ENCODE measurements at places on chromosomes 12 and 14.
A peak's percentile ranks its signal among the peaks of the same experiment; 100 is the strongest.

- no peak for DNase-seq
These were observed 369.4 kb downstream of the GALC start for GRCh38 chr14:87623616-87624015.

- DNase-seq: no peak
These were observed 38.7 kb downstream of the PPHLN1 start for GRCh38 chr12:42364692-42365091.

- no peak for DNase-seq
These were observed 344.0 kb downstream of the PDZRN4 start for GRCh38 chr12:41532072-41532471.

DNA sequence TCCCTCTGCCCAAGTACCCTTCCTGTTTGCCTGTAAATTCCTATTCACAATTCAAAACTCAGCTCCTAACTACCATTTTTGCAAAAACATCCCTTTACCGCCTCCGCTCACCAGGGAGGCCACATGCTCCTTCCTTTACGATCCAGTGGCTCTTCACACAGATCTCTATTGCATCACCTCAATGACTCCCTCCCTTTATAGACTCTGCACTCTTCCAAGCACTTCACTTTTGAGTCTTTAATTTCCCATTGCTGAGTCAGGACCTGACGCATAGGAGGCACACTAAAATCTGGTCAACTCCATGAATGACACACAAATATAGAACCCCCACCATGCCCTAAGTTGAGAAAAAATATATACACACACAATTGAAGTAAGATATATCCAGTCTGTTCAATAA, 45.9 kb downstream of the PPP1R13B start:
- no peak for DNase-seq

DNA sequence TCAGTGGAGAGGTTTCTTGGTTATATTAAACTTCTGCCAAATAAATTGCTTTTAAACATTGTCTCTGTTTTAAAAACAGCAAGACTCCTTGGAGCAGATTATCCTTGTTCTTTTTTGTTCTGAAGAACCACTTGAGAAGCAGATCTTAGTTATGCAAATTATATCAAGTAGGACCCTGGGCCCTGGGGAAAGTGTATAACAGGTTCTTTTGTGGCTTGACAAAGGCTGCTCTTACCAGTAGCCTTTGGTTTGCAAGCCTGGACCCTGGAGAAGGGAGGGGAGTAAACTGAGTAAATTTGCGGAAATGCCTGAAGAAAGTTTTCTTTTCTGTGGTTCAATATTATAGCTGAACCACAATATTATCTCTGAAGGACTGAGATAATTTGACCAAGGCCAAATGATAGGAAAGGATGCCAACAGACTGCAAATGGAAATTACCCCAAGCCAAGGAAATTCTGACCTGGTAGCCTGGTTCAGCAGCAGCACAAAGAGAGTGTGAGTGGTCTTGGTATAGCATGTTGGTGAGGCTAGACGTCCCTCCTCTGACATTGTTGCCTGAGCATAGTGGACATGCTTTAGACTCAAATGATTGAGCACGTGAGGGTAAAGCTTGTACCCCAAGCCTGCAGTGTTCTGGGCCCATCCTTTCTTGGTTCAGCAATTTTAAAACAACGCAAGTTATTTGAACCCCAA, 30.4 kb upstream of the SIX1 start:
- no peak for DNase-seq

GRCh38 chr14:69270795-69271708, 11.1 kb downstream of the GALNT16 start:
- no peak for DNase-seq

DNA sequence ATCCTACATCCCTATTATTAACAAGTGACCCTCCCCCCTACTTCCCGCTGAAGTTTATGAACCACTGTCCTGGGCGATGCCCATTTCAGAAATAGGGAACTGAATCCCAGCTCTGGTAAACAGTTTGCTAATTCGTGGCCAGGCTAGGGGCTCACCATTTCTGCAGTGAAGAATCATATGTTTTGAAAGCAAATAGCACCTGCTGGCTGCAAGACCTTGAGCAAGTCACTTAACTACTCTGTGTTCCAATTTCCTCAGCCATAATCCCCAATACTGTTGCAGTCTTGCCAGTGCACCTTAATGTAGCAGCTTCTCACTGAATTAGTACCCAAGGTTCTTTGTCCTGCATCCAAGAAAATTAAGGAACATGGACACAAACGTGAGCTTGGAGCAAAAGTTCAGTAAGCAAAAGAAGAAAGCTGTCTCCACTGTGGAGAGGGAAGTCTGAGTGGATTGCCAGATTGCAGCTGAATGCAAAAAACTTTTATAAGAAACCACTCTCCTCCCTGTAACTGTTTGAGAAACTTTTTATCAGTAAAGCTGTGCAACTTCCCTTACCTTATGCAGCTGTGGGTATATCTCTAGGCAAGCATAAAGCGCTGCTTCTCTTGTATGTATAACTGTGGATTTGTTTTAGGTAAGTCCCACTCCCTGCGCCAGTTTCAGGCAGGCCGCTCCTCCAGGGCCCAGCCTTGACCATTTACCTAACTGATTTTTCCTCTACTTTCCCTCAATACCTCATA, 824 bp downstream of the OAS1 start:
- no peak for DNase-seq

DNA sequence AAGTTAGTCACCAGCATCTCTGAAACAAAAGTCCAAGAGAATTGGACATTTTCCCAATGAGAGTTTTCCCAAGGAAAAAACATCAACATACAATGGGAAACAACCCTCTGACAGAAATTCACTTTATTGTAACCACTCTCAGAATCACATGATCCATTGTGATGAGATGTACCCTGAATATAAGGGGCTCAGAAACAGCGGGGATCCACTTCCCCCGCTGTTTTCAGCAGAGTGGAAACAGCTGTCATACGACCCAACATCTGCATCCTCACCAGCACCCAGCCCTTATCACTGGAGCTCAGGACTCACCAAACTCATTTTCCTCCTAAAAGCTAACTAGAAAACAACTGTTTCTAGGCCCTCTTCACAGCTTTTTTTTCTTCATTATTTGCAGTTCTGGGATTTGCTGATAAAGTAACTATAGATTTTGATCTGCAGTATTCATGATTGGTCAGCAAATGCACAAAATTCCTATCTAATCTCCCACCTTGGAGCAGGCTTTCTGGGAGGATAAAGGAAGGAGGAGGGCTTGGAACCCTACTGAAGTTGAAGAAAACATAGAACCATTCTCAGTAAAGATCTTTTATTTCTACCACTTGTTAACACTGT, 31.3 kb downstream of the CORO1C start:
- no peak for DNase-seq

- DNase-seq: no peak
These were observed 85.1 kb upstream of the LRIG3 start for GRCh38 chr12:59005193-59005955.

DNA sequence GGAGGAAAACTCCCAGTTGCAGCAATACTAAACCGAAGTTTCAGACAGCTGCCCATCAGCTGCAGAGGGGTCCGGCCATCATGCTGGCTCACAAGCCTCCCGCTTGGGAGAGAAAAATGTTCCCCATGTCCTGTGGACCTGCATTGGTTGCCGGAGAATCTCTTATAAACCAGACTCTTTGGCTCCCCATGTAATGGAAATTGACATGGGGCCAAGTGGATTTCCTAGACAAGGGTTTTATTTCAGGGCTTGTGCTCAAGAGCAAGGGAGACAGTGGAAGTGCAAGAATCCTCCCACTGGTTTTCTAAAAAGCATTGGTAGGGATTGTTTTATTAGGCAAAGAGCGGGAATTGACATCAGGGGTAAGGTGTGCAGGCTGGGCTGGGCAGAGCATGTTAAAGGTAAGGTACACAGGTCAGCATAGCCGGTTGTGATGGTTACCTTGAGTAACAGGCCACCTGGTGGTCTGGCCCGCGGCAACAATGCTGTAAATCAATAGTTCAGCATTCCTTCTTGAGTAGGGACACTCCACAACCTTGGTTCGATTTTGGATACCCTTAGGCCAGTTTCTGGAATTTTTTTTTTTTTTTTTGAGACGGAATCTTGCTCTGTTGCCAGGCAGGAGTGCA, 135.4 kb downstream of the UNC79 start:
- no peak for DNase-seq

DNA sequence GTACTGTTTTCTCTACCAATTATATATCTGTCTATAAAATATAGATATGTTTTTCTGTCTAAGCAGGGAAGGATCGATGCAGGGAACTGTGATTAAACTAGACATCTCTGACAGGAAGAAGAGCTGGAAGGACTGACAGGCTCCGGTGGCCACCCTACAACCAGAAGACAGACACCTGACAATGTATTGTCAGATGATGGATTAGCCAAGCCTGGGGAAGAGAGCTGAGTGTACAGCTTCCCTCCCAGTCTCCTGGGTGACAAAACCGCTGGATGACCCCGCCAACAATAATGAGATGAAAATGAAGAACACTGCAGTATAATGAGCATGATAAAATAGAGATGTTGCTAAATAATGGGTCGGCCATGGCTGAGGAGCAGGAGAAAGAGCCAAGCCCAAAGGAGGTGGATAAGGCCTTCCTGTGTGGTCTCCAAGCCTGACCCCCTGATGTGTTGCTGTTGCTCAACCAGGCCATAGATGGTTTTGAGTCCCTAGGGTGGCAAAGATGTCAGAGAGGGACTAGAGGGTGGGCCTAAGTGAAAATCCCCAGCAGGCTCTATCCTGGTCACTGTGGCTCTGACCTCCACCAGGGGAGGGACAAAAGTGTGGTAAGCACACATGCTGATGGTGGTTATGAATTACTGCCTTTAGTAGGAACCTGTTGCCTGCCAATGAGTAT, 28.2 kb downstream of the DHRS2 start:
- DNase-seq: no peak

DNA sequence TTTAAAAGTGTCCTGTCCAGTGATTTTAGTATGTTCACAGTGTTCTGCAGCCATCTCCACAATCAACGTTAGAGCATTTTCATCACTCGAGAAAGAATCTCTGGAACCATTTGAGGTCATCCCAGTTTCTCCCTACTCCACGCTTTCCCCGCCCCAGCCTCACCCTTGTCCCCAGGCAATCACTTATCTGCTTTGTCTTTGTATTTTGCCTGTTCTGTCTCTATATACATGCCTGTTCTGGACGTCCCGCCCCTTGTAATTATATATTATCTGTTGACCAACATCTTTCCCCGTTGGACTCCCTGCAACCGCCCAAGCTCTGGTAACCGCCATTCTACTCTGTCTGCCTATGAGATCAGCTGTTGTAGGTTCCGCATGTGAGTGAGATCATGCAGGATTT, 21.5 kb upstream of the ASPG start:
- no peak for DNase-seq

- DNase-seq: peak; percentile 24
These were observed 1.1 kb downstream of the TAOK3 start for GRCh38 chr12:118371321-118372282.

DNA sequence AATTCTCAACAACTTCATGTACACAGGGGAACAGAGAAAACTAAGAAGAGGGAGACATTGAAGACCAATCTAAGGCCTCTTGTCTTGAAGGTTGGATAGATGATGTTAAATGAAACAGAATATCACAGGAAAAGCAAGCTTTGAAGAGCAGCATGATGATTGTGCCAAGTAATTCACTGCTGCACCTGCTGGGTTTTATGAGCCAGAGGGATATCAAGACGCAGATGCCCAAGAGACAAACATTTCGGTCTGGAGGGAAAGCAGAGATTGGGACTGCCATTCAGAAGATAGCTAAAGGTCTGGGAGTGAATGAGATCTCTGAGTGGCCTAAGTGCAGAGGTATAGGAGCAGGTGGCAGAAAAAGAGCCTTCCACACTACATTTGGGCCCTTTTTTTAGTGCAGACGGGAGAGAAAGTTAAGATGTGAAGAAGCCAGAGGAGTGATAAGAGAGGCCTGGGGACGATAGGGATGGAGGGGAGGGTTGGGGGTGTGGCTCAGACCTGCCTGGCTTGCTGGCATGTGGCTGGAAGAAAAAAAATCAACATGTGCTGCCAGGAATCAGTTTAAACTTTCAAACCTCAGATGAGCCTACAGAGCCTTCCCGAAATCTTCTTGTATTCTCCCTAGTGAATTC, 200.6 kb downstream of the AEBP2 start:
- no peak for DNase-seq

DNA sequence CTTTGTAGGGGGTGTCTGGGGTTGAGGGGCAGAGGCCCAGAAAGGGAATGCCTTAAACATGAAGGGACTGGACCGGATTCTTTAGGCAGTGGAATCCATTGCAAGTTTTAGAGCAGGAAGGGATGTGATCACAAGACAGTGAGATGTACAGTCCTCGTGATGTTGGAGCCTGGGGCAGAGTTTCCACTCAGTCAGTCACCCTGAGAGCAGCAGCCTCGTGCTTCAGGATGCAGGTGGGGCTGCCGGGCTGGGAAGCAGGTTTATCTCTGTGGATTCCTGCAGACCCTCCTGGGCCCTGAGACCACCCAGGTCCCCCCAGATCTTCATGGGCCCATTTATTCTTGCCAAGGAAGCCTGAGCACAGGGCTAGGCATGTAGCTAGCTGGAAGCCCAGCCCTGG, 38.5 kb downstream of the RIN3 start:
- no peak for DNase-seq

DNA sequence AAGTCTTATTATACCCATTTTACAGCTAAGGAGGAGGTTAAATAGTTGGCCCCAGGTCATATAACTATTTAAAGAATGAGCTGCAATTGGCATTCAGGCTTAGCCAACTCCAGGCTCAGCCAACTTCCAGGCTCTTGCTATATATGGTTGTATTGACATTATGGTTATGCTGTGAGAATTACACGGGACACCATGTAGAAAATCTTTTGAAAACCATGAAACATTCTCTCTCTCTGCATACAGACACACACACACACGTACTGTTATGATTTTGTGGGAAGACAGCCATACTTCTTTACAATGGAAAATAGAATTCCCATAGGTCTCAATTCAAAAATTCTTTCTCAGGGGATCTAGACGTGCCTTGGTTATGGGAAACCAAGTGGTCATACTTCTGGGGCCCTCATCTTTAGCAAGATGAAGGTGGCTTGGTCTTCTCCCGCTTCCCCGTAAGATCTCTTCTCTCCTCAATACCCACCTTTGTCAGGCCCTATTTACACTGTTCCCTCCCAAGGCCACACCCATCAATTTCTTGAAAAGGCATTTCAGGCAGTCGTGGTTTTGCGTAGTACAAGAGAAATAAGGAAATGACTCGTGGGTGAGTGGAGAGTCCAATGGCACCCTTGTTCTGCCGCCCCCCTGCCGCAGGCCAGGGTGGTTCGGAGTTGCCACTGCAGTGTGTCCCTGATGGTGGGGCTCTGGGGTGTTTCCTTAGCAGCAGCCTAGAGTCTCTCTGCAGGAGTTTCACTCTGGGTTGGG, 10.0 kb upstream of the GPRC5A start:
- peak; percentile 81 for DNase-seq

Measured in Calu3 (cell line).